T-helper 1 cell (primary cell): ENCODE measurements at places on chromosomes 5 and 9.

GRCh38 chr5:112795342-112795741, 57.7 kb downstream of the APC start:
- DNase-seq: no peak

- DNase-seq: no peak
Measured at GRCh38 chr9:133991964-133992779, at the start of gene VAV2. Gene VAV2 (minus strand): TSS chr9:133992324. CDS start chr9:133992278, 46 bp downstream.

DNA sequence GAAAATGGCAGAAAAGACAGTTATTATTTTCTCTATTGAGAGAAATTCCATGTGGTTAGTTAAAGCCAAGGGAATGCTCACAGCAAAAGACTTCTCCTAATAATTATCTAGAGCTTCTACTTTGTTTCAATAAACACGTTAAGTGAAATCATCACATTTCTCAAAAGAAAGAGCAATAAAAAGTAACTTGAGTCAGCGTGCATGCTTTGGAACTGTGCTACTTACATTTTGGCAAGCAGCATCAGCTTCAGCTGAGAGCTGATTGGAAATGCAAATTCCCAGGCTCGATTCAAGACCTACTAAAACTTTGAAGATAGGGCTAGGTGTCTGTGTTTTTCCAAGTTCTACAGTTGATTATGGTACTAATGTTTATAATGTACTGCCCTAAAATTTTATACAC, 132.1 kb downstream of the CDH18 start:
- no peak for DNase-seq

DNA sequence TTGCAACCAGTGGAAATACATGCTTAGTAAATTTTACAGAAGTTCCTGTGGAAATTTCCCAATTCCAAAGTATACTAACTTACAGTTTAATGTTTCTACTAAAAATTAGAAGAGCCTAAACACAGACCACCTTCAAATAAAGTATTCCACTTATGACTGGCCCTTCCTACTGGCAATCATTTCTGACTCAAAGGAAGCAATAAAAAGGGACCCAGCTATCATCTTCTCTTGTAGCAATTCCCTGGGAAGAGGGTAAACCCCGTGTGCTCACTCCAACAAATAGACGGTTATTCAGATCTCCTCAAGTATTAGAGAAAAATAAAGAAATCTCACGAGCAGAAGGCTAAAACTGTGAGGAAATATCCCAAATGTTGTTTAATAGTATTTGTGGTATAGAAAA, 43.3 kb downstream of the GOLPH3 start:
- DNase-seq: no peak

DNA sequence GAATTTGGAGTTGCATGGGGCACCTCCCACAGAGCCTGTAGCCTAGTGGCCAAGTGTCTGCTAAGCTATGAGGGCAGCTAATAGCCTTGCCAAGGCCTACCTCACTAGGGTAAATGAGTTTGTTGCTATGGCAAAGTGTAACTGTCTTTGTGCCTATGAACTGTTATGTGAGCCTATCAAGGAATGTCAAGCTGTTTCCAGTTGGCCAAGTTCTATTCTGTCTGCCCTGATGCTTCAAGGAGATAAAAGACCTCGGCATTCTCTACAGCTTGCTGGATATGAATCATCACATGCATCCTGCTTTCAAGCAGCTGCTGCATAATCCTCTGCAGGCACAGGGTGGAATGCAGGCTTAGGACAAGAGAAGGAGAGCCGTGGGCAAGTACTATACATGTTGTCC, 69.8 kb upstream of the CCDC112 start:
- DNase-seq: no peak

DNA sequence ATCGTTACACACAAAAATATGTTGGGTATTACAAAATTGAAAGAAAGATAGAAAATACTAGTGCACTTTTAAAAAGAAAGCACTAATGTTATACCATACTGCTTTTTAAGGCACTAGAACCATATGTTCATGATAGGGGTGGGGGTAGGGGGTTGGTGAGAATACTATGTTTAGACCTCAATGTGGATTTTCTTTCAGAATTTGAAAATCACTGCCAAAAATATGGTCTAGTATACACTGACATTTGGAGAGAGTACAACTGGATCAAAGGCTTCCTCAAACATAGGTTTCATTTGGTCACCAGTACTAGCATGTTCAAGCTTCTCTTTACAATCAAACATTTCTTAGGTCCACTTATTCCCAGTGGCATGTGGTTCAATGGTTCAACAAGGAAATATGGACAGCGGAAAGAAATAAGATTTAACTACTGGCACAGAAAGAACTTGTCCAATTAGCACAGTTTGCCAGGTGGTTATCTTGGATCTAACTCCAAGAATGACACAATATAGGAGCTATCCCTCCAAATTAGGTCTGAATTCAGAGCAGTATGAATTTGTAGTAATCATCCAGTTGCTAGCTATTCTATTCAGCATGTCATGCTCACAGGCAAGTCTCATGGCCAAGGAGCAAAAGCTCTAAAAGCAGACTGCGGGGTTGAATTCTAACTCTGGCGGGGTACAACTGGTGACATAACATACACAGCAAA, 139.3 kb downstream of the SLC24A2 start:
- no peak for DNase-seq

GRCh38 chr5:78824831-78825281, 160.3 kb downstream of the ARSB start:
- DNase-seq: no peak

DNA sequence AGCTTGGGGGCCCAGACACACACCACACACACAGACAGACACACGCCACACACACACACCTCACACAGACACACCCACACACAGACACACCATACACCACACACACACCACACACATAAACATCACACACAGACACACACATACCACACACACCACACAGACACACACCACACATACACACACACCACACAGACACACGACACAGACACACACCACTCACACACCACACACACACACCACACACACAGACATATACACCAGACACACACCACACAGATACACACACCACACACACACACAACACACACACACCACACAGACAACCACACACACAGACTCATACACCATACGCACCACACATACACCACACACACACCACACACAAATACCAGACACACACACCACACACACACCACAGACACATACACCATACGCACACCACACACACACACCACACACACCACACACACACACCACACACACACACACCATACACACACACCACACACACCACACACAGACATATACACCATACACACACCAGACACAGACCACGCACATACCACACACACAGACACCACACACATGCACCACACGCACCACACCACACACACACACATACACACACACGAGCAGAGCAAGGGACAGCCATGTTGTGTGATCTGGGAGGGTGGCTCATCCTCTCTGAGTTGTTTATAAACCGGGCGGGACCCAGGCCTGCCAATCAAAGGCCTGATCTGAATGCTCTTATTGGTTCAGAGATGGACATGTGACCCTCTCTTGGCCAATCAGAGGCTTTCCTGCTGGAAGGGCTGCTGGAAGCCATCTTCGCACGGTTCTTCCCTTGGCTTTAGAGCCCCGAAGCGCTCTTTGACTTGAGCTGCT, 148.3 kb downstream of the GAPVD1 start:
- no peak for DNase-seq

- no peak for DNase-seq
Measured at GRCh38 chr9:125462861-125463291, 201.2 kb downstream of the GAPVD1 start.

DNA sequence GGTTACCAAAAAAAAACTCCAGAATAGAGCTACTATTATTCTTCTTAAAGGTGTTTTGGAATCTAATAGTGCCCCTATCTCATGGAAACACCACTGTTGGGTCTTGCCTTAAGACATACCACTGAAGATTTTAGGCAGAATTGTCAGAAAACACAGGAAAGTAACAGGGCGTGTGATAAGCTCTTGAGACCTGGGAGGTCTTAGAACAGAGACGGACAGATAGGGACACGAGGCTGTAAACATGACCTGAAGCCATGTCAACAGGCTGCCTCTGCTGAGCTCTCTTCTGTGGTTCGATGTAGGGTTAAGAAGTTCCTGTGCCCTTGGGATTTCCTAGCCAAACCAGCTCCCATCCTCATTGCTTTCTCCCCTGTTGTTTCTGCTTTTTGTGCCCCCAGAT, 69.3 kb downstream of the CTSL start:
- DNase-seq: no peak

- no peak for DNase-seq
Measured at GRCh38 chr9:105157171-105157583, 87.3 kb upstream of the SLC44A1 start.

GRCh38 chr5:75481024-75481423, 30.4 kb downstream of the CERT1 start:
- no peak for DNase-seq

- no peak for DNase-seq
Measured at GRCh38 chr9:27800159-27800558, 226.9 kb upstream of the C9orf72 start.

DNA sequence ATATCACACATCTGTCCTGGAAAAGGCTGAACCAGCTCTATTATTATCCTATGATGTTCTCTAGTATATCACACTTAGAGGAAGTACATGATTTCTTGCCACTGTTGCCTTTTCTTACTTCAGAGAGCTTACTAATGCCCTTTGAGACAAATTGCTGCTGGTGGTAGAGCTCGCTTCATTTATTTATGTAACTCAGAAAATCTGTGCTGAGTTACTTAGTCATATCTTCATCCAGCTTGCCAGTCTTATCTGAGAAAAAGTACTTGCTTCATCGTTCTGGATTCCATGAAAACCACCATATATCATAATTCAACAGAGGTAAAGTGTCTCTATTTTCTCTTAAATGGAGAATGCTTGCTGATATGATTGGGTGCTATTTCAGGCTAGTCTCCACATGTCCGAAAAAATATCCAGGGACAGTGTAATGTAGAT, 26.6 kb downstream of the PTPDC1 start:
- DNase-seq: no peak

- no peak for DNase-seq
Measured at GRCh38 chr5:107290780-107291398, 379.8 kb downstream of the EFNA5 start.

DNA sequence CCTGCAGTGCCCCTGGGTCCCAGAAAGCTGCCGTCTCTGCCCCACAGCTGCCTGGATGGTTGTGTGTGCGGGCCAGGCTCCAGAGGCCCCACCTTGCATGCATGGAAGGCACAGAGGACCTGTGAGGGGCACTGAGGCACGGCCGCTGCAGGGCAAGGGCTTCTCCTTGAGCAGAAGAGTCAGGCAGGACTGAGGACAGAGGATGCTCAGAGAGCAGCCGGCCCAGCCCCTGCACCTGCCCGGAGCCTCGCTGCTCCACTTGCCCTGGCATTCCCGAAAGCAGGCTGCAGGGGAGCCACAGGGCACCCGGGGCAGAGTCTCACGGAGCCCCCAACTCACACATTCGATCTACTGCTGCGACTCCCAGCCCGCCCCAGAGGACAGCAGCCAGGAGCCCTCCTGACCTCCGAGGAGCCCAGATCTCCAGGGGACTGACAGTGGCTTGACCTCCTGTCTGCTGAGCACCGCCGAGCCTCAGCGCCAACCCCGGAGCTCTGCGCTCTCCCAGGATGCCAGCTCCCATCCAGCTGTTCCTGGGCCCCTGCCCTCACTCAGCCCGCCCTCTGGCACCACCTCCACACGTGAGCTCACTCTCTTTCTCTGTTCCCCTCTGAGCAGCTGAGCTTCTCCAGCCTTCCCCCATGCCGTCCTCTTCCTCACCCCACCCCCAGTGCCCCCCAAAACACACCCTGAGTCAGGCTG, 95.0 kb downstream of the KCNT1 start:
- DNase-seq: no peak

- DNase-seq: no peak
Measured at GRCh38 chr5:148825716-148826052, 727 bp upstream of the ADRB2 start.

DNA sequence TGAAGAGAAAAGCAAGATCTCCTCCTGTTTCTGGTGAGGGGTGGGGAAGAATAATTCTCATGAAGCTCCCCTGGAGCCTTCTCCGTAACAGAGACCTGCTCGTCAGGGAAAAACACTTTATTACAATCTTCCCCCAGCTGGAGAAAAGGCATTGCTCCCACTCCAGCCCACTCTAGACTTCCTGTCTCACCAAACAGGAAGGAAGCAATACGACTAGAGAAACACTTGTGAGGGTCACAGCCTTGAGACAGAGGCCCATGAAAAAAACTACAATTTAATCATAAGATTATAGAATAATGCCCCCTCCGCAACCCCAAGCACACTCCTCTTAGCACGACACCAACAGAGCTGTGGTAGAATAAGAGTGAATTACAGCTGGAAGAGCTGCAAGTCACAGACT, 197.2 kb upstream of the S1PR3 start:
- no peak for DNase-seq

DNA sequence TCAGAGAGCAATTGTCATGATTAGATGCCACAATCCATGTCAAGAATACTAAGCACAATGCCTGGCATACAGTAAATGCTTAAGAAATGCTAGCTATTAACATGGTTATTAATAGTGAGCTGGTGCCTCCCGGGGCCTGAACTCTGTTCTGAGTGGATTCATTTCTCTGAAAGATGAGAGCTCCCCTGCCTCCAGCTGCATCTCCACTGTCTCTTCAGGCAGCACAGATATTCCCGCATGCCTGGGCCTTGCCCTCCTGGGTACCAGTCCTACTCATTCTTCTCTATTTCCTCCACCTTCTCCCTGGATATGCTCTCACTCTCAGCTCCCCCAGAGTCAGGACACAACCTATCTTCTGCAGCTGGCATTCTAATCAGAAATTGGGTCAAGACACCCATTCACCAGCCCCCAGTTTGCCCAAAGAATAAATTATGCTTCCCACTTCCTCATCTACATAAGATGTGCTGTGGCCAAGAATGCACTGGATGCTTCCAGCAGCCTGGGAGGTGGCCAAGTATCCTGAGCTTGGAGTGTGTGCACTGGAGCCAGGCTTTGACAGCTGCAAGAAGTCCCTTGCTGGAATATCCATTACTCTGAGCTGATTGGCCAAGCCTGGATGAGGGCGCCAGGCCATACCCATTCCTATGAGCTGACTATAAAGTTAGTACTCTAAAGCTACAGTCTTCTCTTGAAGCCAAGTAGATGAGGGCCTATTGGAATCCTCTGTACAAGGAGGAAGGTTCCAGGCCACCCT, 669.0 kb downstream of the ACTL7B start:
- DNase-seq: no peak

- DNase-seq: no peak
Measured at GRCh38 chr5:126970517-126971017, 59.8 kb downstream of the MARCHF3 start.

DNA sequence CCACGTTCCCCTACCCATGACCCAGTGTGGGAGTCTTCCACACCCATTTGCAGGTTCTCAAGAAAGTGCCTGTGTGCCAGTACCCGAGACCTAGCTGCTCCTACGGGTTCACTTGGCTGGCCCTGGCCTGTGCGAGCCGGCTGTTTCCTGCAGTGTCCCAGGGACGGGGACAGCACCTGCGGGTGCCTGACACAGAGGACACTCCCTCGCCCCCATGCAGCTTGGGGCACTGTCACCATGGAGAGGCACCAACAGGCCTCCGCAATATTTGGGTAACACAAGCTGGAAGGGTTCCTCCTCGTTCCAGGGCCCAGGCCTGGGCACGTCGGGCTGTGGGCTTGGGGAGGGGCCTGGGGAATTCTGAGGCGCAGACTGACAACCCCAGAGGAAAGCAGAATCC, 41.4 kb downstream of the DUSP1 start:
- no peak for DNase-seq

GRCh38 chr5:610011-610743, 2.0 kb upstream of the CEP72 start:
- no peak for DNase-seq
